CD4-positive, alpha-beta T cell (primary cell): ENCODE measurements at places on chromosomes 2 and 18.

DNA sequence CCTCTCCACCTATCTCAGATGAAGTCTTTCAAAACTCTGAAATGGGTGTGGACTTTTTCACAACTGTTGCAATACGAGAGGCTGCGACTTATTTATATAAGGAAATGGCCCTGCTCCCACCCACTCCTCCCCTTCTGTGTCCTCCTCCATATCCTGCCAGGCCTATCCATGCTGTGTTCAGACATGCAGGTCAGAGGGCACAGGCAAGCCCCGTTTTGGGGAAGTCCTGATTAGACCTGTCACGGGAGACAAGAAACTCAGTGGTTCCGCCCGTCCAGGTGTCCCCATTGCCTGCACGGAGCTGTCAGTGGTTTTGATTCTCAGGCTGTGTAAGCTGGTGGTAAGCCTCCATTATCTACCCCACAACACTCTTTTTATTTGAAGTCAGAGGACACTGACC lies 99.6 kb upstream of the MGAT5 start:
- DNase-seq = no peak

- no peak for DNase-seq
Observed at GRCh38 chr2:40210968-40211353, 240.9 kb downstream of the SLC8A1 start.

DNA sequence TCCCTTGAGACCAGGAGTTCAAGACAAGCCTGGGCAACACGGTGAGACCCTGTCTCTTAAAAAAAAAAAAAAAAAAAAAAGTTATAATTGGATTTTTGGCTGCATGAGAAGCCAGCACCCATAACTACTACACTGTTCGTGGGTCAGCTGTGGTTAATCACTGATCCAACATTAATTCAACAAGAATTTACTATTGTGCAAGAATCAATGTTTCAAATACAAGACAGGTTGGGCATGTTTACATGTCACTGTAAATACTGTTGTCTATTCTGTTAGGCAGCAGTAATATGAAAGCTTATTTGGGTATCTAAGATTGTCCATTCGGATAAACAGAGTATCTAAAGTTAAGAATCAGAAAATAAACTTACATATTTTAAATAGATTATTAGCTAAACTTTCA lies 62.3 kb downstream of the ESCO1 start:
- DNase-seq = no peak

- no peak for DNase-seq
Observed at GRCh38 chr18:35073186-35074105, 32.2 kb downstream of the MAPRE2 start.

DNA sequence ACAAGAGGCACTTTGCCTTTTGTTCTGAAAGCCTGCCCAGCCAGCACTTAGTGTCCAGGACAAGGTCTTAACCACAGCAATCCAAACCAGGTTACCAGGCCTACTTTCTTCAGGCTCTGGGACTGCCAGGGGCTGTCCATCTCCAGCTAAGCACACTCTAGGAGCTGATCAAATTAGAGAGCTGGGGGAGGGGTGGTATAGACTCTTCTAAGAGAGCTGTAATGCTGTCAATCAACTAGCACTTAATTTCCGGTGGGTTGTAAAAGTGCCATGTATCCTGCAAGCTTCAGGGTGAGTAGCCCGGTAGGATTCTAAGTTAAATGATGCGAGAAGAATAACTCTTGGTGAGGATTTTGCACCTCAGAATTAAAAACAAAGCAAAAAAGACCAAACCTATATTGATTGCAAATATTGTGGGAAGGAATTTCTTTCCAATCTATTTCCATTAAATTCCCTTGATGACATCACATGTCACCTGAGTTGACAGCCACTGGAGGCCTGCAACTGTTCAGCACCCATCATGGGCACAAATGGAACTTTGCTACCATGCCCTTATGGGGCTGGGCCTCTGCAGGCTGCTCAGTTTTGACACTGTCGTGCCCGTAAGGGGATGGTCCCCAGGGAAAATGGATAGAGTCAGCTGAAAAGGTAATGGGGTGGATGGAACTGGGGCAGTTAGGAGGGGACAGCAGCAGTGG lies 8.7 kb upstream of the COX7A2L start:
- DNase-seq = no peak

GRCh38 chr18:26536664-26537063 lies 11.7 kb downstream of the KCTD1 start:
- DNase-seq = no peak

- DNase-seq = no peak
Observed at GRCh38 chr2:119112230-119112629, 46.3 kb downstream of the C1QL2 start.

- DNase-seq = no peak
Observed at GRCh38 chr2:7927691-7928090, 754.2 kb upstream of the ID2 start.
